ENCODE measurements at places on chromosomes 7 and 10. TPM values are rescaled to one million over a fixed set of nuclear protein-coding genes. Genes with fewer than 3 reads are reported as not detected.

DNA sequence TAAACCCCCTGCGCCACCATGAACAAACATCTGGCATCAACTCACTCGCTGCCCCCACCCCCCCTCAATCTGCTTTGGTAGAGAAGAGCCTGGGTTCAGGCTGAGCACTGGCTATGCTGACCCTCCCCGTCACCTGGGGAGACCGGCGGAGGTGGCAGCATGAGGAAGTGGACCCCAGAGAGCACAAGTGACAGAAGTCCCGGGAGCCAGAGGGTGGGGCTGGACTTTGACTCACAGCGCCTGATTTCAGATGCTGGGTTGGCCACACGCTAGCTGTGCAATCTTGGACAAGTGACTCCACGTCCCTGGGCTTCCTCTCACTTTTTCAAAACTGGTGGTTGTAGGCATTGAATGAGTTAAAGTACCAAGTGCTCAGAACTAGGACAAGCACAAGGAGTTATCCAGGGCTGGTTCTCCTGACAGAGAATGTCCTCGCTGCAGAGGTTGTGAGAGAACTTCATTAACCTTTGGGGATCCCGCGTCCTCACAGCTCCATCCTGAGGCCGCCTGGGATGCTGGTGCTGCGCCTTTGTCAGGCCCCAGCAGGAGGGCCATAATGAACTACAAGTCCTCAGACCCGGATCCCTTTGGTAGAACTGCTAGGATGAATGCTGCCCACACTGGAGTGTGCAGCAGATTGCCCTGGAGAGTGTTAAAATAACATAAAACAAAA, 48.8 kb upstream of the RASGEF1A start:
- H3K27ac ChIP-seq: no peak overlapping the region
- no peak overlapping the region for H3K4me3 ChIP-seq
- H3K36me3 ChIP-seq: no peaks in the 10 kb centered on the region
- H3K4me1 ChIP-seq: no peaks in the 10 kb centered on the region

MORN4 gene
- 12.9 TPM for total RNA-seq

RNF32 gene
- 2.2 TPM for total RNA-seq

DNA sequence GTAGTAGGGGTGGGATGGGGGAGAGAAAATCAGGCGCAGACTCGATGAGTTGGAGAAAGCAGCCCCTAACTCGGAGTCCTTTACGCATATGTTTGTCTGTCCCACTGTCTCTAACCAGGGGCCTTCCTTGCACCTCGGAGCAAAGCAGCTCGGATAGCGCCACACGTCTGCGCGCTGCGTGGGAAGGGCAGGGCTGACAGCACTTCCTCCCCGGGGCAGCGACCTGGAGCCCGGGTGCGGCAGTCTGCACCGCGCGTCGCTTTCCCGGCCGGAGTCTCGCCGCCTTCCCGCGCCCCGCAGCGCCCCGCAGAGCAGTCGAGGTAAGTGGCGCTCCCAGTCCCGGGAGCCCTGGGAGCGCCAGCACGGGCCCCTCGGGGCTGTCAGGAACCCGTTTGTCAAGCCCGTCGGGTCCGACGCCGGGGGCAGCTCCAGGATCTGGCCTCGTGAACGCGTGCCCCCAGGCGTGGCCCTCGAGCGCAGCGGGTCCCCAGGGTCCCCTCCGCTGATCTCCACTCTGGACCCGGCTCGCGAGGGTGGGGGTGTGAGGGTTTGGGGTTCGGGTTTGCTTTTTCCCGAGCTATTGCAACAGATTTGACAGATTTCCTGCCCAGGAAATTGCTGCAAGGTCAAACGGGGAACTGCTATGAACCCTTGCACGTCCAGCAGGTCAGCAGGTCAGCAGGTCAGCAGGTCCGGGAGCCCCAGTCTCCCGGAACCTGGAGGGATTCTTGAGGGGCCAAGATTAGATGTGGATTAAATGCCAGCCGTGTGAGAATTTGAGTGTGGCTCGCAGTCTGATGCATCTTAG, 597 bp downstream of the APBB1IP start:
- no peaks in the 10 kb centered on the region for H3K4me1 ChIP-seq
- no peaks in the 10 kb centered on the region for H3K36me3 ChIP-seq
- no peak overlapping the region for H3K27ac ChIP-seq

DNA sequence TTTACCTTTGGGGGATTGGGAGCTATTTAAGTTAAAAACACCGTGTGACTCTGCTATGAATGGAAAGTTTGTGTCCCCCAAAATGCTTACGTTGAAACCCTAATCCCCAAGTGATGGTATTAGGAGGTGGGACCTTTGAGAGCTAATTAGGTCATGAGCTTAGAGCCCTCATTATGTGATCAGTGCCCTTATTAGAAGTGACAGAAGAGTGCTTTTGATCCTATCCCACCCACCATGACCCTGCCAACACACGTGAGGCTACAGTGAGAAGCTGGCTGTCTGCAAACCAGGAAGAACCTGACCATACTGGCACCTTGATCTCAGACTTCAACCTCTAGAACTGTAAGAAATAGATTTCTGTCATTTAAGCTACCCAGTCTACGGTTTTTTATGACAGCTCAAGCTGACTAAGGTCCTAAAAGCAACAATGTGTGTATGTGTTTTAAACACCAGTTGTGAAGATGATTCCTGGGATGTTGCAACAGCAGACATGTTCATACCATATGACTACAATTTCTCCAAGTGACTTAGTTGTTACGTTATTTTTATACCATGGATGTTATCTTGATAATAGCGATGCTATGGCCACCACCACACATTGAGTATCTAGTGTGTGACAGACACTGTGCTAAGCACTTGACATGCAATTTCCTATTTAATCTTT, 124.4 kb downstream of the PIP4K2A start:
- DNase-seq: no peak
- no peaks in the 10 kb centered on the region for H3K27me3 ChIP-seq
- no peak overlapping the region for H3K4me3 ChIP-seq

FOXP2 gene
- not detected for total RNA-seq

- H3K27me3 ChIP-seq: no peaks in the 10 kb centered on the region
- no peak overlapping the region for H3K4me3 ChIP-seq
- peaks cover 45% of the 10 kb centered on the region for H3K36me3 ChIP-seq
- H3K27ac ChIP-seq: peak overlapping the region; percentile 60
- H3K4me1 ChIP-seq: peaks cover 10% of the 10 kb centered on the region
These were observed 47.7 kb downstream of the DLD start for GRCh38 chr7:107938456-107939250.

DNA sequence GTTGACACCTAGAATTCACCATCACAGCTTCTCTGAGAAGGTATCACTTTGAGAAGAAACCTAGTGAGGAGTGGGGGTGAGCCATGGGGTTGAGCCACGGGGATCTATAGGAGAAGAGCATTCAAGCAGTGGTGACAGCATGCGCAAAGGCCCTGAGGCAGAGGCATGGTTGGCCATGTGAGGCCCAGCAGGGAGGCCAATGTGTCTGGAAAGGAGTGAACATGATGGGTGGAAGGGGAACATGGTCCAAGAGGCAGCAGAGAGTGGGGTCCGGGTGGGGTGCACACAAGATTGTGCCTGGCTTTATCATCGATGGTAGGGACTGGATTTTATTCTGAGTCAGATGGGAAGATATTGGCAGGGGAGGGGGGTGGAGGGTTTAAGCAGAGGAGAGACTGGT, 36.0 kb upstream of the LEP start:
- H3K36me3 ChIP-seq: no peaks in the 10 kb centered on the region
- H3K27me3 ChIP-seq: peaks cover 23% of the 10 kb centered on the region
- H3K27ac ChIP-seq: no peak overlapping the region
- H3K4me1 ChIP-seq: 0 out of 2 replicates have a peak, but pooled peaks cover 1% of the 10 kb centered on the region
- DNase-seq: no peak

CUL1 gene
- 38.0 TPM for total RNA-seq

DNA sequence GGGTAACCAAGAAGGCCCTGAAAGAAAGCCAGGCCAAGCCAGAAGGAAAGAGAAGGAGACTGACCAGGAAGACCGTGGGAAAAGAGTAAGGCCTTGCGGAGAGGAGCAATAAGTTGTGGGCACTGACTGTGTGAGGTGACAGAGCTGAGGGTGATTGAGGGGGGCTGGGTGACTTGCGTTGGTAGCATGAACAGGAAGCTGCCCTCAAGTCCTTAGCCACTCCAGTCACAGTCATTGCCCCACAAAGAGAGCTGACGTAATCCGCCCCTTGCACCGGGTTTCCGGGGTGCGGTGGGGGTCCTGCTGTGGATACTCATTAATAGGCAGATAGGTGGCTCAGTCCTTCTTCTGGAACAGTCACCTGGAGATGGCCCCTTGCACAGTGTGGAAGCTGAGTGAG, 16.1 kb upstream of the DMBT1 start:
- H3K4me3 ChIP-seq: no peak overlapping the region
- no peak for DNase-seq
- H3K27me3 ChIP-seq: no peaks in the 10 kb centered on the region
- H3K4me1 ChIP-seq: peaks cover 16% of the 10 kb centered on the region

FAM237B gene
- total RNA-seq: not detected

FLNC gene
- total RNA-seq: 121 TPM

GRCh38 chr7:40549372-40550039, 414.7 kb downstream of the SUGCT start:
- no peak overlapping the region for H3K4me3 ChIP-seq
- H3K4me1 ChIP-seq: peaks cover 13% of the 10 kb centered on the region
- no peak for DNase-seq

MEOX2 gene
- total RNA-seq: not detected

GRCh38 chr10:8600192-8600591, 545.7 kb downstream of the GATA3 start:
- no peaks in the 10 kb centered on the region for H3K4me1 ChIP-seq
- DNase-seq: peak; percentile 25
- no peaks in the 10 kb centered on the region for H3K36me3 ChIP-seq
- no peak overlapping the region for H3K27ac ChIP-seq
- no peaks in the 10 kb centered on the region for H3K27me3 ChIP-seq

- no peak for DNase-seq
- H3K27me3 ChIP-seq: peaks cover 30% of the 10 kb centered on the region
- no peaks in the 10 kb centered on the region for H3K36me3 ChIP-seq
- no peaks in the 10 kb centered on the region for H3K4me1 ChIP-seq
- no peak overlapping the region for H3K4me3 ChIP-seq
- H3K27ac ChIP-seq: no peak overlapping the region
These were observed 2.9 kb upstream of the NKX6-2 start for GRCh38 chr10:132788831-132789219.

SPDYE2B gene
- total RNA-seq: not detected

GRCh38 chr10:112151524-112152039, 32.0 kb downstream of the GPAM start:
- H3K4me3 ChIP-seq: no peak overlapping the region
- H3K27me3 ChIP-seq: no peaks in the 10 kb centered on the region

- no peak for DNase-seq
- peaks cover 8% of the 10 kb centered on the region for H3K4me1 ChIP-seq
- H3K4me3 ChIP-seq: no peak overlapping the region
- H3K36me3 ChIP-seq: no peaks in the 10 kb centered on the region
- no peak overlapping the region for H3K27ac ChIP-seq
These were observed 1.3 kb upstream of the POT1 start for GRCh38 chr7:124930655-124931597.

MET gene
- 118 TPM for total RNA-seq

DNA sequence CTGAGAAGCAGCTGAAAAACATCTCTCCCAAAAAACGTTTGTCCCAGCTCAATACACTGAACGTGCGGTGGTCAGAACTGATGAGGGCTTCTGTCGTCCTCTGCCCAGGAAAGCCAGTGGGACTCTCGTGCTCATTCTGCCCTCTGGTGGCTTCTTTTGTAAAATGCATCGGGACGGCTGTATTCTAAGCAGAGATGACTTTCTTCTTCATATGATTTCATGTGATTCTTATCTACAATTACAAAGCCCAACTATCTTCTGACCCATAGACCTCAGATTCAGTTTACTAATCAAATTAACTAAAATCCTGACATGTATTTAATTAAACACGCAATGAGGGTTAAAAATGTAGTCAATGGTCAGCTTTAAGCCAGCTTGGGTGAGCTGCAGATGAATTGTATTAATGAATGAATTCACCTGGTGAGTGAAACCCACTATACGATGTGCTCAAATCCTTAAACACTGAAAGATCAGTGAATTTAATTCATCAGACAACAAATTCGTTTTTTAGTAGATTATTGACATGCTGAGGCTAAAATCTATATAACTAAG, 117.6 kb upstream of the FAM204A start:
- H3K36me3 ChIP-seq: no peaks in the 10 kb centered on the region
- DNase-seq: peak; percentile 73
- no peak overlapping the region for H3K4me3 ChIP-seq
- no peaks in the 10 kb centered on the region for H3K4me1 ChIP-seq

EPO gene
- not detected for total RNA-seq

PALD1 gene
- 0.80 TPM for total RNA-seq

RBP4 gene
- total RNA-seq: 8.5 TPM

DNA sequence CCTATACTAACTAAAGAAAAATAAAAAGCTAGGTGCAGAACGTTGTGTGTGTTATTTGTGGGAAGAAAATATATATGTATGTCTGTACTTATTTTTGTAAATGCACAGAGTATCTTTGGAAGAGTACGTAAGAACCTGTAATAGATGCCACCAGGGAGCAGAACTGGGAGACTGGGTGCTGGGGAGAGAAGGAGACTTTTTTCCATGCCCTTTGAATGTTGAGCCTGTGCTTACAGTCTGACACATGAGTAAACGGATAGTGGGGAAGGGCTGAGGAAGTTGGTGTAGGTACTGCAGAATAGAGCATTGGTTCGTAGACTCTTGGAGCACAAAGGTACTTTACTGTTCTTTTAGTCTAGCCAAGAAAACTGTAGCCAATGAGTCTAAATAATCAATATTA, 1.3 kb upstream of the SCRN1 start:
- H3K27ac ChIP-seq: no peak overlapping the region
- no peaks in the 10 kb centered on the region for H3K36me3 ChIP-seq
- H3K27me3 ChIP-seq: no peaks in the 10 kb centered on the region
- no peak overlapping the region for H3K4me3 ChIP-seq
- peaks cover 45% of the 10 kb centered on the region for H3K4me1 ChIP-seq

GPC2 gene
- total RNA-seq: 2.3 TPM

GRCh38 chr10:21078410-21079329, 181.6 kb upstream of the NEBL start:
- no peaks in the 10 kb centered on the region for H3K27me3 ChIP-seq
- H3K36me3 ChIP-seq: no peaks in the 10 kb centered on the region
- peaks cover 18% of the 10 kb centered on the region for H3K4me1 ChIP-seq
- peak; percentile 77 for DNase-seq

GRCh38 chr10:7130191-7130911, 280.5 kb downstream of the SFMBT2 start:
- DNase-seq: no peak
- no peak overlapping the region for H3K4me3 ChIP-seq
- H3K36me3 ChIP-seq: no peaks in the 10 kb centered on the region

- no peaks in the 10 kb centered on the region for H3K4me1 ChIP-seq
- no peak overlapping the region for H3K4me3 ChIP-seq
- no peak overlapping the region for H3K27ac ChIP-seq
- no peaks in the 10 kb centered on the region for H3K27me3 ChIP-seq
These were observed 79.1 kb downstream of the USP6NL start for GRCh38 chr10:11532306-11532705.

ATRNL1 gene
- total RNA-seq: not detected

NPTX2 gene
- not detected for total RNA-seq

DRGX gene
- total RNA-seq: 0.33 TPM

DNA sequence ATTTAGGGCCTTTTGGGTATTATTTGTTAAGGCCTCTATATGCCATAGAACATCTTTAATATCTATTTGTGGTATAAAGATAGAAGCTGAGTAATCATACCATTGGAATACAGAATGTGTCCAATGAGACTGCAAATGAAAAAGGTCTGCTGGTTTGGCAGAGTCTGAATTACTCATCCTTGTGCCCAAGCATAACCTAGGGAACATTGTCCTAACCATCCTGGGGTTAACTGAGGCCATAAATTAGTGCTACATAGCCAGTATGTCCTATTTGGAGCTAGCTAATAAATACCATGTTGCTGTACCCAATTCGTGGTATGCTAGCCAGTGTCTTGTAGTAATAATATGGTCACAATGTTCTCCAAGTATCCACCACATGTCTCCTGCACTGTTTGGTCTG, 117.1 kb downstream of the ANKRD26 start:
- no peak overlapping the region for H3K4me3 ChIP-seq
- no peak overlapping the region for H3K27ac ChIP-seq
- no peak for DNase-seq
- H3K27me3 ChIP-seq: no peaks in the 10 kb centered on the region
- H3K36me3 ChIP-seq: no peaks in the 10 kb centered on the region
- H3K4me1 ChIP-seq: no peaks in the 10 kb centered on the region
